ENCODE measurements at places on chromosomes 5 and 9.

- no peak for DNase-seq
These were observed 329.5 kb downstream of the ICE1 start for GRCh38 chr5:5751987-5752386.

DNA sequence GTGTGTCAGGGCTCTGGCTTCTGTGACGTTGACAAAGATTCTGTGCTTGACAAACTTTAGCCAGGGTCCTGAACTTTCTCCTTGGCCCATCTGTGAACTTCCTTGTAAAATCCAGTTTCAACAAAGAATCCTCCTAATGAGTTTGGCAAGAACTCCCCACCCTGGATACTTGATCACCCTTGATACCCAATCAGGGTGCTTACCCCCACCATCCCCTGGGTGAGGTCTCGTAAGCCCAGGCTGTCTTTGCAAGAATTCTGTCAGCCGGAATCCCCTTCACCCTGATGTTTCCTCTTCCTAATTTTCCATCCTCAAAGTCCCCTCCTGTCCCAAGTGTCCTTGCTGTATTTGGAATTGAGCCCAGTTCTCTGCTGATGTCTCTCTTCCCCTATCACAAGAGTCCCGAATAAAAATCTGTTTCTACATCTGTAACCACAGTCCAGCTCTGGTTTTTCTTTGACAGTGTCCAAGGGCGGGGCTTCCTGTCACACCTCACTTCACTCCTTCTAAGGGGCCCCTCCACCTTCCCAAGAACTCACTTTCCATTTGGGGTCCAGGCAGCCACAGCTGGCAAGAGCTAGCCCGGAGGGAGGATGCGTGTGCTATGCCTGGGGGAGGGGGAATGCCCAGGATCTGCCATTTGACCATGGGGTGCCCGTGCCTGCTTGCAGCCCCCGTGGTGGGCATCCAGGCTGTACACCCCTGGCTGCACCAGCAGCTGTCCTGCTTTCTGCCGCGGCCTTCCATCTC lies 2.7 kb upstream of the CARD19 start:
- no peak for DNase-seq

- no peak for DNase-seq
These were observed 19.1 kb downstream of the EXOC3 start for GRCh38 chr5:462051-462481.

DNA sequence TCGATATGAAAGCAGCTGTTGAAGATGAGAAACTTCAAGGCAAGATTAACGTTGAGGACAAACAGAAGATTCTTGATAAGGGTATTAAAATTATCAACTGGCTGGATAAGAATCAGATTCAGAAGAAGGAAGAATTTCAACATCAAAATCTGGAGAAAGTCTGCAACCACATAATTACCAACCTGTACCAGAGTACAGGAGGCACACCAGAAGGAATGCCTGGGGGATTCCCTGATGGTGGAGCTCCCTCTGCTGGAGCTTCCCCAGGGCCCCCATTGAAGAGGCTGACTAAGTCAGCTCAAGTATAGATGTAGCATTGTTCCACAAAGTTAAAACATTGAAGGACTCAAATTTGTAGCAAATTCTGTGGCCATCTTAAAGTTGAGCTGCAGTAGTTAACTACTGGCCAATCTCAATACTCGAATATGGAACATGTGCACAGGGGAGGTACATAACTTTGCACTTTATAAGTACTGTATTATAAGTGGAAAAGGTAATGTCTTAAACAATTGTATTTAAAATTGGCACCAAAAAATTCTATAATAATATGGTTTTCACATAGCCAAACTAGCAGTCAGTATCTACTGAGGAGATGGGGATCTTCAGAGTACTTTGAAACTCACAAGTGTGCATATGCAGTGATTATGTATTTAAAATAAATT lies 237.5 kb downstream of the CHSY3 start:
- no peak for DNase-seq

- DNase-seq, result no peak
These were observed 8.1 kb upstream of the ZBTB43 start for GRCh38 chr9:126796758-126797157.

GRCh38 chr5:106020894-106021293 lies 1649.8 kb downstream of the EFNA5 start:
- no peak for DNase-seq

DNA sequence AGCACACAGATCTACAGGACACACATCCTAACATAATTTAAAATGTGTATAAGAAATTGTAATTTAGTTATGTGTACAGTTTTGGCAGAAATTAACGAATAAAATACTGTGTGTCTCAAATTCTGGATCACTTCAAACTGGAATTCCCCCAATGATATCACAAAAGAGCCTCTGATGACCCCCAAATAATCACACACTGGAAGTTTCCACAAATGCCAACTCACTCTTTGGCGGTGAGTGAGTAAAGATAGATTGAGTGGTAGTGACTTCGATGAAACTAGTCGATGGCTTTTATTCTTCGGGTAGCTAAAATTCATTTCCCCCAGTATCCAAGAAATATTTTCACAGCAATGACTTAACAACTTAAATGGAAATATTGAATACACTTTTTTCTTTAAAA lies 2.2 kb downstream of the ZNF366 start:
- DNase-seq, result no peak

DNA sequence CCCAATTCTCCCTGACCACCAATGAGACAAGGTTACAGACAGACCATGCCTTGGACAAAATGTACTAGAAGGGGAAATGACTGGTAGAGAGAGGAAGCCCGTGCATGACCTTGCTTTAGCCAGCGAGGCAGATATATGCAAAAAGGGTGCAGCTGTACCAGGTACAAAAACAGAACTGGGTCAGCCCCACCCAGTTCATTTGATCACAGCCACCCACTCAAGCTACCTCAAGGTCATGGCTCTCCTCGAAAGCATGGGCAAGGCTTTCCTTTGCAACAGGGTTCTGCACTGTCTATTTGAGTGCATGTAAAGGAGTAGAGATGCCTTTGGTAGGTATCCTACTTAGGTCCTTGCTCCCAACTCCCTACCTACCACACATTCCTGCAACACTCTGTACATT lies 33.3 kb downstream of the TLE1 start:
- DNase-seq, result no peak

GRCh38 chr5:135213466-135214239 lies 179.6 kb upstream of the PITX1 start:
- DNase-seq, result no peak

Measured in amniotic stem cell (primary cell).